ENCODE measurements at places on chromosomes 6 and 20.

- peak; percentile 63 for DNase-seq
Observed at GRCh38 chr6:11043961-11044711, at the start of gene ELOVL2. TSS of gene ELOVL2 (minus strand) at chr6:11044305. CDS start at chr6:11044230, 75 bp downstream.

- no peak for DNase-seq
Observed at GRCh38 chr20:12978126-12978394, 30.7 kb upstream of the SPTLC3 start.

- no peak for DNase-seq
Observed at GRCh38 chr6:79782792-79783580, 151.9 kb downstream of the SH3BGRL2 start.

- DNase-seq, result no peak
Observed at GRCh38 chr6:170063431-170063830, 227.4 kb downstream of the DLL1 start.

GRCh38 chr6:155215906-155216305, 47.9 kb upstream of the CLDN20 start:
- no peak for DNase-seq

DNA sequence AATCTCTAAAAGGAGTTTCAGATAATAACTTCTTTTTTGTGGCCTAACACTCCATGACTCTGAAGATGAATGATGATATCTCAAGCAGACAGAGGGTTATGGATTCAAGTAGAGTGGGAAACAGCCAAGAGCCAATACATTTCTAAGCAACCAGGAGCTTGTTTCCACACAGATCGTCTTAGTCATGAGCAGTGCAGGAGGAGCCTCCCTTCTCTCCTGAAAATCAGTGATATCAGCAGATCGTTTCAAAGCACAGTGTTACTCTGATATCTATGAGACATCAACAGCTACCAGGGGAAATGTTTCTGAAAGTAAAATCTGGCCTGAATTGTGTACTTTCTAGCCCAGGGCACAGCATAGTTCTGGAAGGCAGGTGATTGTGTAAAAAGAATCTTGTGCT, 11.5 kb downstream of the ADGRG6 start:
- no peak for DNase-seq

DNA sequence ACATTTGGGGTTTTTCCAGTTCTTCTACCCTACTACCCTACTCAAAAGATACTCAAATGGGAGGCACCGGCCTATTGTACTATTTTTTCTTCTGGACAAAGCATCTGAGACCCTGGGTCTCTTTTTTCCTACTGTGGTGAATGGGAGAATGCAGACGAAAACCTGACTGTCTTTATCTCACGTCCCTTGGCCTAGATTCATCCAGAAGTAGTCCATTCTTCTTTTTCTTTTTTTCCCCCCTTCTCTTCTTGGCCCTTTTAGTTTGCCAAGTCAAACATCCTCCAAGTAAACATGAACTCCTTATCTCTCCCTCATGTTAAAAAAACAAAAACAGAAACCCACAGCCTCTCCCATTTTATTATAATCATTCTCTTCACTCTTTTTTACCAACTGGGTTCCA, 8.7 kb upstream of the ILRUN start:
- DNase-seq, result no peak
